Frontal cortex (tissue), 4 donors: ENCODE measurements at places on chromosomes 5 and 9.

GRCh38 chr9:107131108-107131799 is 151.8 kb upstream of the RAD23B start:
- DNase-seq = no peak

- DNase-seq = no peak
These were observed 69.1 kb upstream of the TJP2 start for GRCh38 chr9:69104830-69105527.

DNA sequence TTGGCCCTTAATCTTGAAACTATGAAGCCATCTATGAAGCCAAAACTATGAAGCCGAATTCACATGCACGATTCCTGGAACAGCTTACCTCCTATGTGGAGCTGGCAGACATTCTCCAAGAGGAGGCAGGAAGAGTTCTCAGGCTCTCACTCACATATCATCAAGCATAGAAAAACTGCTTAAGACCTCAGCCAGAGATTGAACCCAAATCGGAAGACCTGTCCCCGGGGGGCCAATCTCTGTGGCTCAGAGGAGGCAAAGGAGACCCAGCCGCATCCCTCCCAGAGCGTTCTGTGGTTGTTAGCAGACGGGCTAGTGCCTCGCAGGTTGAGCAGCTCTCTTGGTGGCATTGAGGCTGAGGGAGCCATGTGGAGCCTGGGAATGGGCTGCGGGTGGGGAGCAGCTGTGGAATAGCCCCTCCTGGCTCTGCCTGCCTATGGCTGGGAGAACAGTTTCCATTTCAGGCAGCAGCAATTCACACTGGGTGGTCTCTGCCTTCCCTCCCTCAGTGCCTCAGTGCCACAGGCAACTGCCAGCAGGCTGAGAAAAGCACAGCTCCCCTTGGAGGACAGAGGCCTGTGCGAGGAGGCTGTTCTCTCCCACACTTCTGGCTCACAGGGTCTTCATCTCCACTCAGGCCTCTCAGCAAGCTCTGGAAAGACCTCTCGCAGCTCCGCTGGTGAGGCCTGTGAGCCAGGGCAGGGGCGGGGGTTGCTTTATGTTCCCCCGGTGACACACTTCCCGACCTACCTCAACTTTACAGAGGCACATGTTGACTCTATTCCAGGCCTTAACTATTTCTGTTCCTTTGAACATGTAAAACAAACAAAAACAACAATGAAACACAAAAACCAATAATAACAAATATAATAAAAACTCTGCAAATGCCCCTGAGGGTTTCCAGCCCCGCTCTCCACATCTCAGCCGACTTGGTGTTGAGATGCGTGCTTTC is 17.4 kb upstream of the TMEM174 start:
- no peak for DNase-seq

GRCh38 chr5:1152771-1153282 is 41.0 kb upstream of the SLC12A7 start:
- no peak for DNase-seq

- no peak for DNase-seq
These were observed 460.4 kb downstream of the CDH9 start for GRCh38 chr5:26578002-26578401.

- no peak for DNase-seq
These were observed 13.1 kb upstream of the IFNA14 start for GRCh38 chr9:21252721-21253547.

DNA sequence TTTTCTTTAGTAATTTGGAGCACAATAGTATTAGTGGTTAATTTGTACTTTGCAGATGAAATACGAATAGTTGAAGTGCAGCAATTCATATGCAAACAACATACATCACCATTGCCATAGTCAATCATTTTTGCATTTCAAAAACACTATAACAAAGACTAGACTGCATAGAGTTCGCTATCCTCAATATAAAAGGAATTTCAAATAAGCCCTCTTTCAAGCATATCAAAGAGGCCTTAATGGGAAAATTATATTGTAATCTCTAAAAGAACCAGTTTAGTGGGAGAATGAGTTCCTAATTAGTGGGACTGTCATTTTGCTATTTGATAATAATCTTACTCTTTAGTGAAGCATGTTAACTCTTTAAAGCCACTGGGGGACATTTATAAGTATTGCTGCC is 2302.3 kb upstream of the C9orf72 start:
- DNase-seq = no peak

- DNase-seq = no peak
These were observed 34.1 kb upstream of the UNC5A start for GRCh38 chr5:176776141-176776865.

DNA sequence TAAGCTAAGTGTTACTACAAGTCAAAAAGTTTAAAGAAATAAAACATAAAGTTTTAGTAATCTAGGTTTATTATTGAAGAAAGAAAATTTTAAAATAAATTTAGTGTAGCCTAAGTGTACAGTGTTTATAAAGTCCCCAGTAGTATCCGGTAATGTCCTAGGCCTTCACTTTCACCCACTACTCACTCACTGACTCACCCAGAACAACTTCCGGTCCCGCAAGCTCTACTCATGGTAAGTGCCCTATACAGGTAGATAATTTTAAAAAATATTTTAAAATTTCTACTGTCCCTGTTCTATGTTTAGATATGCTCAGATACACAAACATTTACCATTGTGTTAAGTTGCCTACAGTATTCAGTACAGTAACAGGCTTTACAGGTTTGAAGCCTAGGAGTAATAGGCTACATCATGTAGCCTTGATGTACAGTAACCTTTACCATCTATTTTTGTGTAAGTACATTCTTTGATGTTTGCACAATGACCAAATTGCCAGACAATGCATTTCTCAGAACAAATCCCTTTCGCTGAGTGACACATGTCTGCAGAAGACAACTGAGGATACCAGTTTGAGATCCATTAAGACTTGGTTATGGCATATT is 253.6 kb downstream of the TRIM32 start:
- DNase-seq = no peak

GRCh38 chr5:142399891-142400290 is 75.1 kb upstream of the SPRY4 start:
- no peak for DNase-seq

DNA sequence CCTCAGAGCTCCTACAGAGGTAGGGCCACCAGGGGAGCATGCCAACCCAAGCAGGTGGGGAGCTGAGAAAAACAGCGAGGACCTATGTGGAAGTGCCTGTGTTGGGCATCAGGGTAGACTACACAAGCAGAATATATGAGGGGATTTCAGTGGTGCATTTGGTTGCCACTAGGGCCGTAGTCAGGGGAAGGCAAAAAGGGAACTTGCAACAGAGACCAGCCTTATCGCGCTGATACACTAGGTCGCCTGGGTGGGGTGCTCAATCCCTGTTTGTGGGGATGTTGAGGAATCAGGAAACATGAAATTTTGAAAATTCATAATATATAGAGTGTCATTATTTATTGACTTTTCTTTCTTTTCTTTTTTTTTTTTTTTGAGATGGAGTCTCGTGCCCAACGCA is 370.9 kb upstream of the PRR16 start:
- no peak for DNase-seq

DNA sequence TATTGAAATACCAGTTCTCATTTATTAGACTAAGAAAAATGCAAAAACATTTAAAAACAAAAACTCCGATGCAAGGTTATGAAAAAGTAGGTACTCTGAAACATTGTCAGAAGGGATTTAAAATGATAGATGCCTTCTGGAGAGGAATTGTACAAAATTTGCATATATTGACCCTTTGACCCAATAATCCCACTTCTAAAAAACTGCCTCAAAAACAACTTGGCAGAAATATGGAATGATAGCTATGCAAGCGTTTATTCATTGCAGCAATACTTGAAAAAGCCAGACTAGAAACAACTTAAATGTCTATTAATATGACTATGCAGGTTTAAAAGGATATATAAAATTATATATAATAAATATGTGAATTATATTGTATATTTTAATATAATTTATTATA is 118.4 kb downstream of the PLK2 start:
- DNase-seq = no peak

DNA sequence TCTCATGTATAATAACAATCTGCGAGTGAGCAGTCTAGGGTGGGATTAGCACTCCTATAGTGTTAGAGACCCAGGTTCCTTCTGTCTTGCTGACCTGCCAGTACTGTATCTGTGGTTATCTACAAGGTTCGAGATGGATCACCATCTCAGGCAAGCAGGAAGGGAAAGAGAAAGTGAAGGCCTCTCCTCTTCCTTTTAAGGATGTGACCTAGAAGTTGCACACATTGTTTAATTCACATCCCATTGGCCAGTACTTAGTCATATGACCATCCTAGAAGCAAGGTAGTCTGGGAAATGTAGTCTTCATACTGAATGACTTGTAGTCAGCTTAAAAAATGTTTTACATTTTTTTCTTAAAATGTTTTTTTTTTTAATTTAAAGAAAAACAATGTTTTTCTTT is 168.6 kb downstream of the CARTPT start:
- DNase-seq = peak; percentile 15

- no peak for DNase-seq
These were observed 229.1 kb downstream of the MTRR start for GRCh38 chr5:8098081-8098480.

DNA sequence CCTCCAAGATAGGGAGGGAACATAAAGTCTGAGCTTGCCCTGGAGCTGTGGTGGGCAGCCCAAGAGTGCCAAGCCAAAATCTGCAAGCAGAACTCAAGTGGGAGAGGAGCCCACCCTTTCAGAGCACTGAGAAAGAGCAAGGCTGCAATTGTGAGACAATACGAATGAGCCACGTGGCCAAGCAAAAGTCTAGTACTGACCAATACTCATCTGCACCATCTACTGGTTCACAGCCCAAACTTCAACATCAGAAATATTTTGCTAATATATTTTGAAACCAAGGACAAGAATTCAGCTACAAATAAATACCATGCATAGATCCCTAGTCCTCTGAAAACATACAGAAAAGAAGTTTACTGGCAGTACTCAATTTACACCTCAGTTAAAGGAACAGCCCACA is 696.2 kb upstream of the COX7C start:
- no peak for DNase-seq

DNA sequence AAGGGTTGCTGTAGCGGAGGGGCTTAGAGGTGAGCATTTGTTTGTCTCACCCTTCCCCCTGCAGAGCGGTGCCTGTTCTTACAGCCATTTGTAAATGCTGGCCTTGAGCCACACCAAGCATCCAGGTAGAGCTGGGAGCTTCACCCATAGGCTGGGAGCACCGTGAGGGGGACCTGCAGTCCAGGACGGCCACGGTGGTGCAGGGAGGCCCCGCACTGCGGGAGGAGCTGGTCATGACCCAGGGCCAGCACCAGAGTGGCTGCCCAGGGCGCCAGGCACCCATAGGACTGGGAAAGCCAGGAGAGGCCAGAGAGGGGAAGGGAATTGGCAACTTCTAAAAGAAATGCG is 197.3 kb upstream of the ADAMTS16 start:
- DNase-seq = no peak
